Amniotic stem cell (primary cell): ENCODE measurements at places on chromosomes 2 and 18.

GRCh38 chr2:20781656-20782265 is 41.1 kb downstream of the LDAH start:
- no peak for DNase-seq

GRCh38 chr18:3117493-3118192 is 102.1 kb downstream of the MYOM1 start:
- DNase-seq: no peak

DNA sequence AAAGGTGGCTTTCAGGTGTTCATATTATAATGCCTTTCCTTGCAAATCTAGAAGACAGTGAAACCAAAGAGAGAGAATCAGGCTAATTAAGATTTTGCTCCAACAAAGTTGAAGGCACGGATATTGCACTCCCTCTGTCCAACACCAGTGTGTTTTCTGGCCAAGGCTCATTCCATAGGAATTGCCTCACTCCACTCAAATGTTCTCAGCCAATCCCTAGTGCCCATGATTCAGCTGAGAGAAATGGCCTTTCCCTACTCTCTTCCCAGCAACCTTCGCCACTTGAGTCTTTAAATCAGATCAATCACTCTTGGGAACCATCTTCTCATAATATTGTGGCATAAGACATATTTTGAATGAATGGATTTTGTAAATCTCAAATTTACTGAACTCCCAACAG is 768.2 kb upstream of the ACVR2A start:
- DNase-seq: no peak

GRCh38 chr2:123614596-123614995 is 410.5 kb upstream of the CNTNAP5 start:
- no peak for DNase-seq

GRCh38 chr2:225893151-225893550 is 493.6 kb downstream of the NYAP2 start:
- DNase-seq: no peak

GRCh38 chr18:532632-533031 is 32.1 kb upstream of the COLEC12 start:
- no peak for DNase-seq

DNA sequence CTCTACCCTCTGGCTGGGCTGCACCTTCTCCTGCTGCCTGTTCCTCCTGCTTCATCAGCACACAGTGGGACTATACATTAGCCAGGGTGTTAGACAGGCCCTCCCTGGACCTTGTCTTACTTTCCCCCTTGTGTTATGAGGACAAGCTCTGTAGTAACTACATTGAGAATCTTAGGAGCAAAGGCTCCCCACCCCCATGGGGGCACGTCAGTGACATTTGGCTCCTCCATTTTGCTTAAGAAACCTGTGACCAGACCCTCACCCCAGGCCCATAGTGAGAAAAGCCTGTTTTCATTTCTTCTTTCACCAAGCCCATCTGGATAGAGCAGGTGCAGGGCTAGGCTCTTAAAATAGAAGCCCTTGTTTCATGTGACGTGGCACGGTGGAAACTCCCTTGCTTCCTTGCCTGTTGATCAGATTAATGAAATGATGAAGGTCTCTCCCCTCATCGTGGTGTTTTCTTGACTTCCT is 146.7 kb downstream of the RPIA start:
- no peak for DNase-seq

- no peak for DNase-seq
These were observed 44.9 kb downstream of the CPO start for GRCh38 chr2:206984206-206984605.

- no peak for DNase-seq
These were observed 39.5 kb downstream of the ZC3H6 start for GRCh38 chr2:112314856-112315255.

GRCh38 chr18:12041561-12041960 is 52.1 kb upstream of the ANKRD62 start:
- DNase-seq: peak; percentile 63

GRCh38 chr18:62710417-62710816 is 4.9 kb upstream of the PHLPP1 start:
- DNase-seq: no peak

DNA sequence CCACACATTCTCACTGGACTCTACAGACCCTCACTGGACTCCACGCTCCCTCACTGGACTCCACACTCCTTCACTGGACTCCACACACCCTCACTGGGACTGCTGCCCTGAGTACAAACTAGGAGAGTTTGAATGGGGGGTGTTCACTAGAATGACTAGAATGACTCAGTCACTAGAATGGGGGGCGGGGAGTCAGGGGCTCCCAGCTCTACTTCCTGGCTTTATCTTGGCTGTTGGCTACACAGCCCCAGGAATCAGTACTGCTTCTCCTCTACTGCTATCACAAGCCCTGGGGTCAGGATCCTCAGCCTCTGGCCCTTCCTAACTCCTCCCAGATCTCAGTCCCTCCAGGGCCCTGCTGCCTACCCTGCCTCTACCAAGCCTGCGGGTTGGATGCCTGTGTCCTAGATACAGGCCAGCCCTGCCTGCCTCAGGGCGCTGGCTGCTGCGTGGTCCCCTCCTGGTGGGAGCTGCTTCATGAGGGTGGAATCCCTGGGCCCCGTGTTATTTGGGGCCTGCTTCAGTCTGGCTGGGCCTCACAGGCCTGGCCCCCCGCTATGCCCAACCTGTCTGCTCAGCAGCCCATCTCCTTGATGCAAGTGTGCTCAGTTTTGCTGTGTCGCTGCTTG is 7.8 kb downstream of the PTMA start:
- no peak for DNase-seq

DNA sequence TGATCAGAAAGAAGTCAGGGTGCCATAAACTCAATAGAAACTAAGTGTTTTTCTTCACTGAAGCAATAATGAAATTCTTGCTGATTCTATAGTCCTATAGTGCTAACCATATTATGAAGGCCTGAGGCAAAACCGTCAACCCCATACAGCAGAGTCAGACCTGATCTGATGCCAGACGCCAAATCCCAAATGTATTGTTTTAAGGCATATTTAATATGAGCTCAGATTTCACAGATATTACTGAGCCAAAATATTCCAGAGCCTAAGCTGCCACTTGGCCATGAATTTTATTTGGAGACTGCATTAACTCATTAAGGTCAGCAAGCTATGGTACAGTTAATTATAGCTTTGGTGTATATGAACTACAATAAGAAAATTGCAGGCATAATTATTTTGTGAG is 53.4 kb downstream of the SCN1A start:
- DNase-seq: no peak

DNA sequence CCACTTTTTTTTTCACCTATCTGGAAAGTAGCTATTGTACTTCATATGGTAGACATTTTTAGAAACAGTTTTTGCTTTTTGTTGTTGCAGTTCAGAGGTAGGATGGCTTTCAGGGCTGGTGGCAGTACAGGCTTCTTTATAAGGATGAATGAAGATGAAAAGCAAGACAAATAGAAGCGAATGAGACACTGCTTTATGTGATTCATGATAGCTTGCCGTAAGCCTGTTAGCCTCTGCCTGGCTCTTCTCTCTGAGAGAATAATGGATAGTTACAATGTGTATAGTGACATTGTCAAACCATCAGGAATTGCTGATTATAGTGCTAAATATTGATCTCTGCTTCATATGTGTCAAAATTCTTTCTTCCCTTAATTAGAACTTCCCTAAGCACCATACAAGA is 173.7 kb downstream of the NR4A2 start:
- no peak for DNase-seq

- no peak for DNase-seq
These were observed 96.2 kb upstream of the PDE1A start for GRCh38 chr2:182522972-182523473.

DNA sequence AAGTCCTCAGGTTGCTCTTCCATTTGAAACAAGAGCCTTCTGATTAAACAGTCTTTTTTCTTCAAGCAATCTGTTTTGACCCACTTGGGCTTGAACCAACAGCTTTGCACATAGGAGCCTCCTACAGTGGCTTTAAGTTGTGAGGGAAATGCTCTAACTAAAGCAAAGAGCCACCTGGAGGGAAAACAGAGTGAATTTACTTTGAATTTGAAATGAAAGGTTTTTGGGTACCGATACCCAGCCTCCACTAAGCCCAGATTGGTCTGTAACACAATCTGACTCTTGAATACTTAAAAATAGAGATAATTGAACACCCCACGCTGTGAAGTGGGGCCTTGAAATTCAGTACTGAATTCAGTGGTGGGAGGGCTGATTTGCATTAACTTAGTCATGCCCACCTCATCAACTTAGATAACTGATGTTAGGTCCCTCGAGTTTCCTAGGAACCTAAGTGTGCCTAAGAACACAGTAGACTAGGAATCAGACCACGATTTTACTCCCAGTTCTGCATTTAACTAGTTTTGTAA is 56.3 kb upstream of the ACVR1C start:
- no peak for DNase-seq

DNA sequence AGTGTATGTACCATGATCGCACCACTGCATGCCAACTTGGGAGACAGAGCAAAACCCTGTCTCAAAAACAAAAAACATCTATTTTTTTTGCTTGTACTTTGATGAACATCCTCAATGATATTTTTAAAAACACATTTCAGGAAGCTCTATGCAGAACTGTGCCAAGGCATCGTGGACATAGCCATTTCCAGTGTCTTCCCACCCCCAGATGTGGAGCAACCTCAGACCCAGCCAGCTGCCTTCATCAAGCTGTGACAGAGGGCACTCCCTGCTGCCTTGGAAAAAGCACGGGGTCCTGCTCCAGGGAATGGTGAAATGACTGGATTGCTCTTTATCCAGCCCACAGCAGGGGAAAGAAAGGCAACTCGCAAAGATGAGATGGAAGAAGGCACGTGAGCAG is 13.7 kb upstream of the POLR1B start:
- DNase-seq: no peak

- DNase-seq: no peak
These were observed 92.9 kb upstream of the CYP1B1 start for GRCh38 chr2:38168710-38169480.
